RKO (cell line): ENCODE measurements at places on chromosomes 12 and 14.

DNA sequence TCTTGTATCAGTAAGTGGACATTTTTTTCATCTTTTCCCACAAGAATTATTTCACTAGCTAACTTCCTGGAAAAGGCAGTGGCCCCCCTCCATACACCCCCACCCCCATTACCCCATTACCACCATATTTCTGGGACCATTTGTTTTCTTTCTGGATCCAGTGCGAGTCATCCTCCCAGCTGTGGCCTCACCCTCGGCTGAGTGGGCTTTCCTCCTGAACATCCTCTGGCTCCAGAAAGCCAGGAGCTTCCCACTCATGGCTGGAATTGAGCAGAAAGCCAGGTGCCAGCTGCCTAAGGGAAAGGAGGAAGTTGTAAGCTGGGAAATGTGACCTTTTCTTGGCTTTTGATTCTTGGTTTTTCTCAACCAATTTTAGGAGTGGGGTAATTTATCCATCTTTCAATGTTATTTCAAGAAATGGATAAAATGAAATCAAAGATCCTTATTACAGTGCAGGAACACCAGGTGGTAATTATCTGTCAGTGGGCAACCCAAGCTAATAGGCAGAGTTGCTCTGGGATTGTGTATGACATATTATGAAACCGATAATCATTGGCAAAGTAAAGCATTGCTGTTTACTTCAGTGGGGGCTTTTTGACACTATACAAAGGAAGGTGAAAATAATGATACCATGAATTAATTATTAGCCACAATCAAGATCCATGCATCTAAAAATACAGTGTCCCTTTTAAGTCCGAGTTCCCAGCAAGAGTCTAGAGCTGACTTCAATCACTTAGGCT lies 124.6 kb downstream of the KICS2 start:
- no peak for DNase-seq

DNA sequence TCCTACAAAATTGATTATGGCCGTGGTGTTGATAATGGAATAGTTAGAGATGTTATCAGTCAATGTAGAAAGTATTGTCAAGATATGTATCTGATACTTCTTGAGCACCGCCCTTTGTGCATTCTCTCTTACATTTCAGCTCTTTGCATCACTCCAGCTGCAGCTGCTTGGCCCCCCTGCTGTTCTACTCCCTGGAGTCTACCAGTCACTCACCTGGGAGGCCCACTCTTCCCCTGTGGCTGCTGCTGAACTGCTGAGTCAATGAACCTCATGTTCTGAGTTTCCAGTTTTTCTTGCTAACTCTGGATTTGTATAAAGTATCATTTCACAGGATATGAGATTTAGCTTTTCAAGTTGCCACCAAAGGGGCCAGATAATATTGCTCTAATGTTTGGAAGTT lies 312.8 kb upstream of the SLC16A7 start:
- no peak for DNase-seq

GRCh38 chr14:79253576-79253975 lies 957.7 kb downstream of the DIO2 start:
- no peak for DNase-seq

- DNase-seq = no peak
Measured at GRCh38 chr12:131222329-131223139, 268.8 kb downstream of the ADGRD1 start.

GRCh38 chr12:83197483-83197914 lies 510.8 kb downstream of the TMTC2 start:
- DNase-seq = no peak

DNA sequence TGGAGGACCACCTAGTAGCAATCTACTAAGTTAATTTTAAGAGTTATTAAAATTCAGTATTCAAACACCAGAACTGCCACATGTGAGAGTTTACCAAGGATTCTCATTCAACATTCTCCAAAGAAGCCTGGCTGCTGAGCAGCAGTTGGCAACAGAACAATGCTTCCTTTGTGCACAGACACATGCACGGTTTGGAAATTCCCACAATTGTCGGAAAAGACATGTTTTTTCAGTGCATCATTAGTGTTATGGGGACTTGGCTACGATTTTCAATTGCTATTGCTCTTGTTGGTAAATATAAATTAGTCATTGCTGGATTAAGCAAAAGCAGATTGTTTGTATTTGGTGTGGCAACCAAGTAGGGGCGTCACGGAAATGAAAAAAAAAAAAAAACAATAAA lies 22.2 kb downstream of the ST8SIA1 start:
- no peak for DNase-seq

DNA sequence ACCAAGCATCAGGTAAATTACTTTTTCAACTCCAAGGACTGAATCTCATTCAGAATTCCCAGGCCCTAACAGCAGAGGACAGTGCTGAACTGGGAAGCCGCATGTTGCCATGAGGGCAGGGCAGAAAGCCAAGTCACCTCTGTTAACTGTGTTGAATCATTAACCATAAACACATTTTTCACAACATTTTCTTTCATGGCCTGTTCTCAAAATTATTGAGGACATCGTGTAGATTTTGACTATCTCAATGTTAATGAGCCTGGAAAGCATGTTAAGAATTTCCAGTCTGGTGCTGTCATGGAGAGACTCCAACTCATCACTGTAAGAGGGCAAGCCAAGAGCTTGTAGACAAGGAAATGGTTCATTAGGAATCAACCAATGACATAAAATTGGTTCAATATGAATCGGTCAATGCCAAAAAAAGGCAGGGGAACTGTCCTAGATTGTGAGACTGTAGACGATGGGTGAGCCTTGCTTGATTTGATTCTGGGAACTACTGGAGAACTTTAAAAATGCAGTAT lies 33.7 kb downstream of the CPM start:
- peak; percentile 37 for DNase-seq

DNA sequence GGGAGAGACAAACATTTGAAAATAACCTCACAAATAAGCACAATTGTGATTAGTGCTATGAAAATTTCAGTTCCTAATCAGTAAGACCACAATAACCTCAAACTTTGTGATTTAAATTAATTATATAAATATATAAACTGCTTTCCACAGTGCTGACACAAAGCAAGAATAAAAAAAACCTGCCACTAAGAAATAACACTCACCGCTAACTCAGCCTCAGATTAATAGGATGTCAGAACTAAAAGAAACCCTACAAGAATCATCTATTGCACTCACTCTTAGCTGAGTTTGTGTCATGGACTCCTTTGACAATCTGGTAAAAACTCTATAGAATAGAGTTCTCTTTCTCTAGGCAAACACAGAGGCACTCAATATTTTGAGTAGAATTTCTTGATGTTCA lies 68.4 kb downstream of the SLC41A2 start:
- no peak for DNase-seq

DNA sequence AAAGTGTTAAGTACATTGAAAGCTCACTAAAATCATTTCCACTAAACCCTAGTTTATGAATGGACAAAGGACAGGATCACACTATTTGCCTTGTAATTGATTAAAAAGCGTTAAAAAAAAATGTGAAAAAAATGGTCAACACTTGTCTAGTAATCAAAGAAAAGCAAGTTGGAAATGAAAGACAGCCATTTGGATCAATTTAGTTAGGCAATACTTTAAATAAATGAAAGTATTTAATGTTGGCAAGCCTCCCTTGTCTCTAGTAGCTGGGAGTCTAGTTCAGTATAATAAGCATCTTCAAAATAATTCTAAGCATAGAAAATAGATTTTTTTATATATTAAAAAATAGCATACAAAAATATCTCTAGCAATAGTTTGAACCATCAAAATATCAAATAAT lies 14.2 kb upstream of the CNIH1 start:
- no peak for DNase-seq

DNA sequence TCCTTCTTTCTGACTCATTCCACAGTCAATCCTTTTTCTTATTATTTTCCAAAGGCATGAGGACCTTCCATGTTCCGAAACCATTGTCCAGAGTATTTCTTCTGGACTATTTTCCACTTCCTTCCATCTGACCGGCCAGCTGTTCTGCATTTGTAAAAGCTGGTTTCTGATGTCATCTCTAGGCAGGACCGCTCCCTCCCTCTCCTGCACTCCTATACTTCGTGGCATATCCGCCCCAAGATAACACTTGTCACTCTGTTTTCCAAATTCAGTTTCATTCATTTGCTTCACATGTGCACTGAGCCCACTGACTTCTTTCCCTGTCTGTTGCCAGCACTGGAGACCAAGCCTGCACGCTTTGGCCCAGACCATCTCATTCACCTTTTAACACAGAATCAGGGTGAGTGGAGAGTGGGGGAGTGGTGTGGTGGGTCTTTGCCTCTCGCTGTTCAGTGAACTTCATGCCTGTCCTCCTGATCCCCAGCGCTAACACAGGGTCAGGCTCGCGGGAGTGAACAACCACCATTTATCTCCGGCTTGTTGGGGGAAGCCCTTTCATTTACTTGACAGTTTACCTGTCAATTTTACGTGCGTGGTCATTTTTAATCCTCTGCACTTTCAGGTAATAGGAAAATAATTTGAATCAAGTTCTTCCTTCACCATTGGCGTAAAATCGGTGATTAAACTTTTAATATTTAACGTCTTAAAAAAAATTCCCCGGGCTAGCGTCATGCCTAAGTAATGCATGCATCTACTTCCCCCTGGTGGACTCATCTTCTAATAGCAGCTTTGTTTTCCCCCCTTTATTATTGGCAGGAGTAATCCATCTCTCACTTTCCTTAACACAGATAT lies 52.5 kb downstream of the C12orf75 start:
- peak; percentile 70 for DNase-seq

- no peak for DNase-seq
Measured at GRCh38 chr12:103013741-103014300, 56.3 kb downstream of the ASCL1 start.

DNA sequence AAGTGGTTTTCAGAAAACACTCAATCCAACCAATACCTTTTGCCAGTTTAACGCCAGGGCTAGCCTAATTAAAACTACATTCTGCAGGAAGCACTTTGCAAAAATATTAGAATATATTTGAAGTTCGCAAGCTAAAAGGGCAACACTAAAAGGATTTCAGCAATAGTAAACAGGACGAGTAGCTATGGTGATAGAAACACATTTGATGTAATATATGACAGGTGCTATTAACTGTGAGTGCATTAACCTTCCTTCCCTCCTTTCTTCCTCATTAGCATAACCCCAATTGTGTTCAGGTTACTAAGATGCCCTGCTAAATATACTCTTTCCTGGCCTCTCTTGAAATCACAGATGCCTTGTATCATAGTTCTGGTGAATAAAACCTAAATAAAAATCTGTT lies 85.6 kb upstream of the TMCC3 start:
- DNase-seq = no peak

GRCh38 chr14:58607131-58607951 lies 30.4 kb upstream of the DACT1 start:
- no peak for DNase-seq
